ENCODE measurements at places on chromosomes 6 and 20. TPM values are rescaled to one million over a fixed set of nuclear protein-coding genes. Genes with fewer than 3 reads are reported as not detected.

Gene DAAM2
- 35.7 TPM for total RNA-seq

Gene RSPO3
- total RNA-seq: 2.0 TPM

DNA sequence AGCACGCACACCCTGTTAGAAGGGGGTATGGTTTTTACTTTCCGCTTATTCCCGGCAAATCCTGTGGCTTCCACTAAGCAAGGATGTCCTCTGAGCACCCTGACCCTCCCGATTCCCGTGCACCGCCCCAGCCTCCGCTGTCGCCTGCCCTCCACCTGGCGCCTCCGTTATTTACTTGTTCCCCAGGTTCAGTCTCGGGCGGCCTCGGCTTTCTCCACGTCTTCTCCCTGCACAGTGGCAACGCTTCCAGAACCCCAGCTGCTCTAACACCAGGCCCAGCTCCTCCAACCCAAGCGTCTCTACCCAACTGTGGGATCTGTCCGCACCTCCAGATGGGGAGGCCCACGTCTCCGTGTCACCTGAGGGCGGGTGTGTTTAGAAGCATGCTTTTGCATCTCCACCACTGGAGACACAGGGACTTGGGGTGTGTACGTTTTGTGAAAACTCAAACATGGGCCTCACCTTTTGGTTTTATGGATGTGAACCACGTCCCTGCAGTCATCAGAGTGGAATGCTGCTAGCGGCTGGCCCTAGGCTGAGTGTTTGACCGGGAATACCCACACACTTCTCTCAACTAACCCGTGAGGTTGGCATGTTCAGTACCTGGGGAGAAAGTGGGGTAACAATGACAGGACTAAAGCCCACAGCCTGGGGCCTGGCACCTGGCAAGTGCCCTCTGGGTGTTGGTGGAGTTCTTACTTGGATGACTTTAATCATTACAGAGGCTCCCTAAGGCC is 79.9 kb downstream of the THBS2 start:
- H3K4me1 ChIP-seq: no peaks in the 10 kb centered on the region
- no peak for DNase-seq
- no peak overlapping the region for H3K4me3 ChIP-seq
- no peaks in the 10 kb centered on the region for H3K36me3 ChIP-seq

Gene EEF1A2
- total RNA-seq: 23.8 TPM

Gene OOEP
- not detected for total RNA-seq

Gene CEP85L
- total RNA-seq: 8.1 TPM

All from stomach (tissue), 19 donors.